ENCODE measurements at places on chromosomes 16 and 17.
A peak's percentile ranks its signal among the peaks of the same experiment; 100 is the strongest.

DNA sequence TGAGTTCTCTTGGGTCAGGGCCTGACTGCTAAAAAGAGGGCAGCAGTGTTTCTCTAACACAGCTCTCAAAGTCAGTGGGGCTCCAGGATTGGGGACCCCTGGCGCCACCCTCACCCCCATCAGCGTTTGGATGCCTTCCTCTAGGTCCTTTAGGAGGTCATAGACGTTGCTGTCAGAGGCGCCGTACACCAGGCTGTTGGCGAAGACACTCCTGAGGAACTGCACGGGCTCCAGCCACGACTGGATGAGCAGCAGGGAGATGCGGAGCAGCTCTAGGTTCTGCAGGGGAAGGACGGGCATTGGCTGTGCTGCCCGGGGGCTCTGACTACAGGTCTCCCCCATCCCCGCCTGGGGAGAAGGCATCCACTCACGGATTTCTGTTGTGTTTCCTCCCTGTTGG is 993 bp downstream of the GH1 start:
- DNase-seq, result no peak

- DNase-seq, result no peak
These were observed 24.0 kb downstream of the PARN start for GRCh38 chr16:14606102-14606501.

DNA sequence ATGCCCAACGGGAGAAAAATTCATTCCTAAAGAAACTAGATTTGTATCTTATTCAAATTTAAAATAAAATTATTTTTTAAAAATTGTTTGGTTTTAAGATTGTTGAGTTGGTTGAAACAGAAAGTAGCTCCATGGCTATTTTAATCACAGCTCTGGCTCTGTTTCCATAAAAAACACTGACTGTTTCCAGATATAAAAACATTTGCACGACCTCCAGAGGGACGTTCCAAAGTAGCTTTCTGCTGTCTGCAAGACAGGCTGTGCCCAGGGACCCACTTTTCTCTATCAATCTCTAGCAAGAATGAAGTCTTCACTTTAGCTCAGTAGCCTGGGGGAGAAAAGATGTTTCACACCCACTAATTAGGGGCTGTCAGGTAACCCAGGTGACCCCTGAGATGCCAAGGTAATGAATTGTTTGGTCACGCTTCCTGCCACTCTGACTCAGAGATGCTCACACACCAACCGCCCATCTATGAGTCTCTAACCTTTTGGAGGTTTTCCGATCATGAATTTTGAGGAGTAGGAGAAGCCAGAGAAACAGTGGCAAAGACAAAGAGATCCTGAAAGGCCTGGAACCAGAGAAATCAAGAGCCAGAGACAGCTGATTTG is 220.1 kb upstream of the SOX9 start:
- no peak for DNase-seq

GRCh38 chr16:75087375-75087979 is 29.1 kb downstream of the LDHD start:
- DNase-seq, result peak; percentile 46

DNA sequence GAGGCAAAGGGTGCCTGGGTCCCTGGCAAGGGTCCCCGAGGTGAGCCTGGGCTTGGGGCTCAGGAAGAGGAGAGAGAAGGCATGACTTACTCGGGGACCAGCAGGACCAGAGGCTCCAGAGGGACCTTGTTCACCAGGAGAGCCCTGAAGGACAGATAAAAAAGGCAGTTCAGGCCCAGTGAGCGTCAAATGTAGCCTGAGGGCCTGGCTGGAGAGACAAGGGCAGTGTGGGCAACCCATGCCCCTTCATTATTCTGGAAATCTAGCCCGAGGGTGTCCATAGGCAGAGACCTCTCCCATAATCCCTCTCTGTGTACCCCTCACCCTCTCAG is 14.1 kb downstream of the COL1A1 start:
- DNase-seq, result no peak
